ENCODE measurements at places on chromosomes 2 and 18.

GRCh38 chr2:43905371-43905803 is 66.6 kb downstream of the ABCG8 start:
- no peak for DNase-seq

DNA sequence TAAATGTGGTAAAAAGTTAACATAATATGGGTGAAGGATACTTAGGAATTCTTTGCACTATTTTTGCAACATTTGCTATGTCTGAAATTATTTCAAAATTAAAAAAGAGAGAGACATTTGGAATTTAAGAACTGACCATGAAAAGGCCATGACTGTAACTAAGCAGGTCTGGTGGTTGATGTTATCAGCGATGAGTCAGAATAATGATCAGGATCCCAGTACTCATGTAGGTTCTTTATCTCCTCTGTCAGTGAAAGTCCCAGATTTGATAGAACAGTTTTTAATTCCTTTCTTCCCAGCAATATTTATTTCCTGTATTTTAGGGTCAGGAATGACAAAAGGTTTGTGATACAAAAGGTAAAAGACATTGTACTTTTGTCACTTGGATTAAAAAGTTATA is 242.4 kb upstream of the ZNF521 start:
- no peak for DNase-seq

DNA sequence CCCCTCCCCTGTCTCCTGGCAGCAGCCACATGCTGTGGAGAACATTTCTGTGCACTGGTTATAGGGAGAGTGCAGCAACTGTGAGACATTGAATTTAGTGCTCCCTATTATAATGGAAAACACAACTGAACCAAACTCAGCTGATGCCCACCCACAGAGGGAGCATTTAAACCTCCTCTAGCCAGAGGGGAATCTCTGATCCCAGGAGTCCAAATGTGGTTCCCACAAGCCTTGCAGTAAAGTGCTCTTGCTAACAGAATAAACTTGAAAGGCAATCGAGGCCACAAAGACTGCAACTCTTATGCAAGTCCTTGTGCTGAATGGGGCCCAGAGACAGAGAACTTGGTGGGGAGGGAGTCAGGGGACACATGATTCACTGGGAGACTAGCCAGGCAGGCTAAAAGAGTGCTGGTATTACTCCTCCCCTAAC is 638.8 kb upstream of the VRK2 start:
- no peak for DNase-seq

- no peak for DNase-seq
Observed at GRCh38 chr2:133452583-133452982, 115.7 kb downstream of the NCKAP5 start.

DNA sequence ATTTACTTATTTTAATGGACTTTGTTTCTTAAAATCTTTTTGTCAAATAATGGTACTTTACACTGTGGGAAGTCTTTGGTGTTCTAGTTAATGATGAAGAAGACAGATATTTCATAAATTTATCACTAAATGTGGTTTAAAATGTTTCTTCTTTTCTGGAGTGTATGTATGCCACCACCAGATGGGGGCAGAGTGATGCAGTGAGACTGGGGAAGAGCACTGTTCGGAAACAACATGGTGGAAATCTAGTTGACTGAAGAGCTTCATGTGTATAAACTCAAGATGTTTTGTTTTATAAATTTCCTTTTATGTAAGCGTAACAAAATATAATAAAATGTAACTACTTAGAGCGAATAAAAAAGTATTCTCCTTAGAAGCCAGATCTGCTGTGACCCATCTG is 195.1 kb downstream of the KCNE4 start:
- no peak for DNase-seq

DNA sequence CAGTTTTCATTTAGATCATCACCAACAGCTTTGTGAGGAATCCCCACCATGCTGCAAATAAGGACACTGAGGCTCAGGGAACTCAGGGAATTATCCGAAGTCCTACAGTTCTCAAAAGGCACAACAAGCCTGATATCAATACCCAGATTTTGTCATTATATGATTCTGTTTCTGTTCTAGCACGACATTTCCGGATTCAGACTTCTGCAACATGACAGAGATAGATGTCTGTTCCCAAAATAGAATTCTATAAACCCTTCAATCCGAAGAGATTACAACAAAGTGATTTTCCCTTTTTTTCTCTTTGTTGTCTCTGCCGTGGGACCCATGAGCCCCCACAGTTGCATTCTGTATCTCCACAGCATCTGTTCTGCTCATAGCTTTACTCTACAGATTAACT is 72.0 kb downstream of the DOCK10 start:
- DNase-seq = no peak

GRCh38 chr2:31937741-31938140 is 73.1 kb downstream of the MEMO1 start:
- DNase-seq = no peak

DNA sequence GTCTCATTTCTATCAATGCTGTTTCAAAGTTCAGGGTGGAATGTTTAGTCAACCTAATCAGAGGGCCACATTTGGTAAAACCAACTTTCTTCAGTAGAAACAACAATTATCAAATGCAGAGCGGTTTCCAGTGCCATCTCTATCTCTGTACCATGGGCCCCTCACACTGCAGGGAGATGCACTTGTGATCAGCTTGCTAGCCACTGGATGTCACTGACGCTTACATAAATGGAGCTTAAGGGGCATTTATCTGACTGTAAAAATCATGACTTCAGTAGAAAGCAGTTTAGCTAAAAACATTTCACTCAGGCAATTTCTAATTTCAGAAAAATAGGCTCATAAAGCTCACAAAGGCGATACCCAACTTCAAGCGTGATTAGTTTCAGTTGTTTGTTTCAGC is 678.0 kb downstream of the ZEB2 start:
- DNase-seq = no peak

DNA sequence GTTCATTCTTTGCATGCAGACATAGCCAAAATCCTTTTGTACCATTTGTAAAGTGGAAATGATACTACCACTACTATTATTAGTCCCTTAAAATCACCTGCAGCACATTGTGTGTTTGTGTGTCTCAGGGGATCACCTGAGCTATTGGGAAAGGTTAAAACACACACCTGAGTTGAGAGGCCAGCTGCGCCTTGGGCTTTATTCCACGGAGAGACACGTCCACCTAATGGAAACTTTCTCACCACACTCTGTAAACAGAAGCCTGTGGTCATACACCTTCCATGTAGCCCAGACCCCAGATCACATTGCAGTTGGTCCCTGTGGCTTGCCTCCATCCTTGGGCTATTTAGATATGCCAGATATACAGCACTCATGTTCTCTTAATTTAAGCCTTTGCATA is 81.8 kb upstream of the SH3BP4 start:
- no peak for DNase-seq

- DNase-seq = no peak
Observed at GRCh38 chr2:128817171-128817570, 498.5 kb upstream of the HS6ST1 start.

- DNase-seq = peak; percentile 47
Observed at GRCh38 chr2:98569197-98569793, 39.0 kb downstream of the COA5 start.

- DNase-seq = no peak
Observed at GRCh38 chr2:197191177-197191939, 119.2 kb downstream of the ANKRD44 start.

DNA sequence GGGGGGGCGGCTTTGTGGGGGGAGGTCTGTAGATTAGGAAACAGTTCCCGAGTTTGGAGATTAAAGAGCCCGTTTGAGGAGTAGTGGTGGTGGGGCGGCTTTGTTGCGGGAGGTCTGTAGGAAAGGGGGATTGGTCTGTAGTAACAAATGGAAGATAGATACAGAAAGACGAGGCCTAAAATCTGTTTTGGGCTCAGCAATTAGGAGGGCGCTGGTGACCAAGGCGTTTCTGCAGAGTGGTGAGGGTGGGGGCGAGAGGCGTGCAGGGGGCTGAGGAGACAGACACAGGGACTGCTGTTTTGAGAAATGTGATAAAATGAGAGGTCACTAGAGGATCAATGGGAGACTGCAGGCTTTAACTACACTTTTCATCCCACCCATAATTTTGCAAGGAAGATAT is 1.6 kb upstream of the ADNP2 start:
- DNase-seq = no peak

All from stimulated activated CD8-positive, alpha-beta memory T cell treated with anti-CD3 and anti-CD28 coated beads, Interleukin-4, amount 100 ng/mL, for 1 hour (primary cell).